ENCODE measurements at places on chromosomes 7 and 10.

- DNase-seq: no peak
These were observed 62.9 kb downstream of the REEP3 start for GRCh38 chr10:63583909-63584724.

DNA sequence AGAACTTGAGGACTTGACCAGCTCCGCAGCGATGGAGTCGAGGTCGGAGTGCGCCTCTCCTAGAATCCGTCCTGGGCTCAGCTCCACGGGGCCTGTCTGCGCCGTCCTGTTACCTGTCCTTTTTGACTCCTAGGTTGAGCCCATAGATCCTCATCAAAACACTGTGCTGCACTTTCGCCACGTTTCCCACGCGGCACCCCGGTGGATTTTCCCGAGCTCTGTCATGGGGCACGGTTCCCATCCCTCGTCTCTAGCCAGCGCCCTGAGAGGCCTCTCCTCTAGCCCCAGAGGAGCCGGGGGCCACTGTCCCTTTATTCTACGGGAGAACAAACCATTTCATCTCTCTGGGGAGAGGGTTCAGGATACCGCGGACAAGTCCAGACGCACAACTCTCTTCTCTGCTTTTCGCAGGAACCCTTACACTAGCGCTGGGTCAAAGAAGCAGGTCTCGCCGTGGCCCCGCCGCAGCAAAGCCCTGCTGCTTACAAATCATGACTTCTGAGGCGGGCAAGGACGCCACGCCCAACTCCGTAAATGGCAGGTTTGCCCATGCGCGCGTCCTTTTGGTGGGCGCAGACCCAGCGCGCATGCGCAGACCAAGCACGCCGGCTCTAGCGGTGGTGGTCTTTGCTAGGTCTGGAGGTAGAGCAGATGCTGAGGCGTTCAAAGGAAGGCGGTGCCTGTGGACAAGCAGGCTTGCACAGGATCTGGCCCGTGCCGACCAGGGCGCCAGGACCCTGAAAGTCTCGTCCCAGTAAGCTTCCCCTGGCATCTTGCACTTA, 10.3 kb upstream of the ANKRD7 start:
- DNase-seq: peak; percentile 56

DNA sequence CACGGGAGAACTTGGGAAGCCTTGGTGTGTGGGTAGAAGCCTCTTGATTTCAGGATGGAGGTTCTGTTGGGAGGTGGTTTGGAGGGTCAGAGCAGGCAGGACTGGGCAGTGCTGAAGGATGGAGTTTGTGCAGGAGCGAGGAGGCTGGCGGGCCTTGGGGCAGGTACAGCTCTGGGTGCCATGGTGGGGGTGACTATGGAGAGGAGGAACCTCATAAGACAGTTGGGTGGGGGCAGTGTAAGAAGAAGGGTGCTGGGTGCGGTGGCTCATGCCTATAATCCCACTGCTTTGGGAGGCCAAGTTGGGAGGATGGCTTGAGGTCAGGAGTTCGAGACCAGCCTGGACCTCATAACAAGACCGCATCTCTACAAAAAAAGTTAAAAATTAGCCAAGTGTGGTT, 54.7 kb upstream of the GTF2IRD1 start:
- DNase-seq: no peak

GRCh38 chr7:157002819-157003421, 7.5 kb downstream of the MNX1 start:
- DNase-seq: no peak

DNA sequence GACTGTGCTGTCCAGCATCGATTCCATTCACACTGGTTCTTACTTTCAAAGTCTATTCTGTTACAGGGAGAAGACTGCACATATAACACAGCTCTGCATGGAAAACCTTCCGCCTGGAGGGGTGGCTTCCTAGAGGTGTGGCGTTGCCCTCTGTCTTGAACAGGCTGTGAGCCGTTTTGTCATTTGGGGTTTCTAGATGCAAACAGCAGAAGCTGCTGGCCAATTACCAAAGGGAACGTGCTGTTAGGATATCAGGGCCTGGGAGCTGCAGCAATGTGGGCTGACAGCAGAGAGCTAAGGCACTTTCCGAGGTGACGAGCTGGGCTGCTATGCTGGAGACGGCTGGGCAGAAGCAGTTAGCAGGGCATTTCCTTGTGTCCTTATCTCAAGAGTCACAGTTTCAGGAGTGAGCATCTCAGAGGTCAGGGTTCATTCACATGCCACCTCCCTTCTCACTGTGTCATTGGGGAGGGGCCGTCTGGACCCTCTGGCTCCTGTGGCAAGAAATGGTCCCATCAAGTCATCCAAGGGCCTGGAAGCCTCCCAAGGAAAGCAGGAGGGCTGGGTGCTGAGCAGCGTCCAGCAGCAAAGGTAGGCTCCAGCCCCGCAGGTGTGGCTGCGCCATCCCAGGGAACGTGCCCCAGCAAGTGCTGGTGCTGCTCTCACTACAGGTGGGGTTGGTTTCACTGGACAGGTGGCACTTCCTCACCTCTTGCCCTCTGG, 106.5 kb downstream of the WDR37 start:
- no peak for DNase-seq

DNA sequence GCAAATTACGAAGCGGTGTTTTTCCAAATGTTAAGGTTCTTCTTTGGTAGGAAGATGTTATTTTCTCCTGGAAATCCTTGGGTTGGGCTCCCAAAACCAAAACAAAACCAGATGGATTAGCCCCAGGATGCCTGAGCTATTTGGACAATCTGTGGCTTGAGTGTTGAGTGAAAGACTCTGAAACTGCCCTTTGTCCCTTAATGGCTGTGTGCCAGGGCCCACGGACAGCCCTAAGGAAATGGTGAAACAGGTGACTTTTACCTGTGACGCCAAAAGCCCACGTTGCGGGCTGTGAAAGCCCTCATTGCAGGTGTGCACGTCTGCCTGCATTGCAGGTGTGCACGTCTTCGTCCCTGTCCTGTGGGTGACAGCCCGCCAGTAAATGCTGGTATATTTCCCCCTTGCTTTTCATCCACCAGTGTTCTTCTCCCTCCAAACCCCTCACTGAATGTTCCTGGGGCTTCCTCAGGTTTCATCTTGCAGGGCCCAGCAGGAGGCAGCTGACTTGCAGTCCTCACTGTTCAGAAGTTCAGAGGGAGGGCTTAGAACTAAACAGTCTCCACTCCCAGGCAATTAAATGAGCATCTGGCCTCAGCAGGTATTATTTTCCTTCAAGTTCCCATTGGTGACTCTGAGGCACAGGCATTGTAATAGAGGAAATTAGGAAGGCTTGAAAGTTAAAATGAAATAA, 10.7 kb downstream of the PFKP start:
- no peak for DNase-seq

DNA sequence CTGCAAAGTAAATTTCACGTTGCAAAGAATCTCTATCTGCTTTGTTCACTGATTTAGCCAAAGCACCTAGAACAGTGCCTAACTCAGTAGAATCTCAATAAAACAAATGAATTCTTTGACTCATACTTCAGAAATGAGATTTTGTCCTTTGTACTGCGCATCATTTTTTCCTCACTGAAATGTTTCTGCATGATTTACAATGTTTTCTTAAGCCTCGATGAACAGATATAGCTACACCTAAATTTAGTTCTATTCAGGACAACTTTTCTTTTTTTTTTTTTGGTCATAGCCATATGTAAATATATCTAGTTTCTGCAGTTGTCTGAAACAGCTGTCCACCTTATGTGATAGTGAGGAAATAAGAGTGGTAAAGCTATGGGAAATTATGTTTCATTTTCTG, 15.3 kb downstream of the GNAT3 start:
- no peak for DNase-seq

GRCh38 chr7:732556-732955, 5.5 kb upstream of the PRKAR1B start:
- DNase-seq: no peak

- no peak for DNase-seq
These were observed at the start of gene NANOS1 for GRCh38 chr10:119029613-119030420. Gene NANOS1 (plus strand): TSS chr10:119029714. CDS start chr10:119029802, 88 bp downstream.

DNA sequence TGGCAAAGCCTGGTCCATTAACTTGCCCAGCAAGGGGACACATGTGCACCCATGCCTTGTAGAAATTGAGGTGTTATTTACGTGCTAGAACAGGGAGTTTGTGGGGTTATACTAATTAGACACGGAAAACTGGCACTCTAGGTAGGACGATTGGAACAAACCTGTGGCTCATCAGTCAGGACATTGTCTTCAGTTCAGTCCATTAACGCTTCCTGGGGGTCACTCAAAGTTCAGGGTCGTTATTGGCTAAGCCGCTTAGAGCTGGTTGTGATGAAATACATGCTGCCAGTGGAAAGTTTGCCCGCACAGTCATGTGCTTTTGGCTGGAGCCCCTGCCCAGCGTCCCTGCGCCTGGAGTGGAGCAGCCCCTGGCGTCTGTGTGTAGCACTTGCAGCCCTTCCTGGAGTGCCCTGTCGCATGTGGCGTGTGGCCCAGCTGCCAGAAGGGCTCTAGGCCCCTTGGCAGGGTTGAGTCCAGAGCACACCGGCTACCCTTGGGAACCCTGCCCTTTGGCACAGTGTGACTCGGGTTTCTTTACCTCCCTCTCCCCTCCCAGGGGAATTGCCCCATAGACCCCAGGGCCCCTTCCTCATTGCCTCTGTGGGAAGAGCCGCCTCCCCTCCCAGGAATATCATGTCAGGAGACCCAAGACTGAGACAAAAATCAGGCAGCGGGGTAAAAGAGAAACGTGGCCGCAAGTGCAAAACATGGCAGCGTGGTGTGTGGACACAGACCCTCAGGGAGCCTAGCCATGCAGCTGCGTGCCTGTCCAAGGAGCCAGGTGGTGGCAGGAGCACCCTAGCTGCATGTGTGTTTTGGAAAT, 9.8 kb downstream of the ZNF775 start:
- DNase-seq: peak; percentile 96

DNA sequence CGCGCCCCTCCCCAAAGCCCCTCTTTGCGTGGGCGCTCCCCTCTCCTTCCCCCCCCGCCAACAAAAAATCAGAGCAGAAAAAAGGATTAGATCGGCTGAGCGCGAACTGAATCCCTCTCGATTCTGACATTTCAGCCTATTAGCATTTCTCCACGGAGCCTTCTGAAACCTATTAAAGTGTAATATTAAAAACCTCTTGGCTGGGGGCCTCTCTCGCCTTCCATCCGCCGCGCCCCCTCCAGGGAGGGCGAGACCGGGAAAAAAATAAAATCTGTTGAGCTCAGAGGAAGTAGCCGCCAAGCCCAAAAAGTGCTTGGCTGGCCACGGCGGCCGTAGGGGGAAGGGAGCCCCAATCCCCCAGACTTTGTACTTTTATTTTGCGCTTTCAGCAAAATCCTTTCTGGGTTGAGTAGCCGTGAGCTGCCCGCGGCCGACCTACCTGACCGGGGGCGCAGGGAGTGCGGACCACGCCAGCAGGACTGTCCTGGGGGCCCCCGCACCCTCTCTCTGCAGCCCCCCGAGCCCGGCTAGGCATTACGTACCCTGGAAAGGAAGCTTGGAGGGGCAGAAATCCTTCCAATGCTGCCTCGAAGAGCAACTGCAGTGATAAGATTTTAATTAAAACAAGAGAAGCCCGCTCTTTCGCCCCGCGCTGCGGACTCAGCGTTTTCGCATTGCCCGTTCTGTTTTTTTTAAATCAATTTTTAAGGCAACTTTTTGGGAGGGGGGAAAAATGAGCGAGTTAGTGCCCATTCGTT, 1.3 kb upstream of the TNRC18 start:
- DNase-seq: no peak

DNA sequence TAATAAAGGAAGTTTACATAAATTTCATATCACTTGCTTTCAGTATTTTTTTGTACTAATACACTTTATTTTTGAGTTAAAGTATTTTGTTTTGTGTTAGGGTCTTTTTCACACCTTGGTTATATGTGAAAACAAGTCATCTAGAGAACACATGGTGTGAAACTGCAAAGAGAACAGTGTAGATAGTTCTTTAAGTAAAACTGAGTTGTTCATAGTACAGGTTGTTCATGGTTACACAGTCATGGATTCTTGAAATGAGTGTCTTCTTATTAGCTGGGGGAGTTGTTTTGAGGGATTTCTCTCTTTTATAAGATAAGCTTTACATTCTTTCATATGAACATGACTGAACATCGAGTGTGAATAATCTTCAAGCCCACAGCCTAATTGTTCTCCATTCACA, 244.2 kb downstream of the THSD7A start:
- DNase-seq: no peak

GRCh38 chr10:114208351-114208750, 29.2 kb downstream of the TDRD1 start:
- DNase-seq: no peak

DNA sequence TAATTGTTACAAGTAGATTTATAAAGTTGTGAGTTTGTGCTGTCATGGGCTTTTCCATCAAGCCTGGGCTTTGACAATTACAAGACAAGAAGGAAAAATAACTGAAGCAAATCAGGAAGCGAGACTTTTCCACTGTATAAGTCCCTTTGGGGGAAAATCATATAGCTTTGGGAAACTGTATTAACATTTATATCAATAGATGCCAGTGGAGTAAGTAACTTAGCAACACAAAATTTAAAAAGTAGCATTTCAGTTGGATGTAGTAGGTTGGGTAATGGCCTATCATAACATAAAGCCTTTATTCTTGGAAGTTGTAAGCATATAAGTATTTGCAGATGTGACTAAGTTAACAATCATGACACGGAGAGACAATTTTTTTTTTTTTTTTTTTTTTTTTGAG, 931.1 kb downstream of the CNTNAP2 start:
- no peak for DNase-seq

Measured in retinal pigment epithelial cell (primary cell).